ENCODE measurements at places on chromosomes 1 and 21. TPM values are rescaled to one million over a fixed set of nuclear protein-coding genes. Genes with fewer than 3 reads are reported as not detected.

The DOP1B gene
- polyA plus RNA-seq = 7.3 TPM

The PROK1 gene
- not detected for polyA plus RNA-seq

The RYR2 gene
- polyA plus RNA-seq = not detected

The STUM gene
- not detected for polyA plus RNA-seq

The CCNL2 gene
- 181 TPM for polyA plus RNA-seq

The SLC35E2B gene
- 30.5 TPM for polyA plus RNA-seq

The FCGR1A gene
- polyA plus RNA-seq = not detected

The PARP1 gene
- 111 TPM for polyA plus RNA-seq

The FAM110D gene
- polyA plus RNA-seq = not detected
